ENCODE measurements at places on chromosomes 7 and 10. TPM values are rescaled to one million over a fixed set of nuclear protein-coding genes. Genes with fewer than 3 reads are reported as not detected.

HEPACAM2 gene
- total RNA-seq, result not detected

GPR141 gene
- 0.38 TPM for total RNA-seq

DNAJC12 gene
- total RNA-seq, result not detected

PTPRZ1 gene
- total RNA-seq, result not detected

ZDHHC6 gene
- total RNA-seq, result 34.3 TPM

TRAPPC14 gene
- 52.3 TPM for total RNA-seq

CAV1 gene
- total RNA-seq, result not detected

Measured in naive thymus-derived CD4-positive, alpha-beta T cell (primary cell).